H1 (cell line): ENCODE measurements at places on chromosomes 4 and X. TPM values are rescaled to one million over a fixed set of nuclear protein-coding genes. Genes with fewer than 3 reads are reported as not detected.

DNA sequence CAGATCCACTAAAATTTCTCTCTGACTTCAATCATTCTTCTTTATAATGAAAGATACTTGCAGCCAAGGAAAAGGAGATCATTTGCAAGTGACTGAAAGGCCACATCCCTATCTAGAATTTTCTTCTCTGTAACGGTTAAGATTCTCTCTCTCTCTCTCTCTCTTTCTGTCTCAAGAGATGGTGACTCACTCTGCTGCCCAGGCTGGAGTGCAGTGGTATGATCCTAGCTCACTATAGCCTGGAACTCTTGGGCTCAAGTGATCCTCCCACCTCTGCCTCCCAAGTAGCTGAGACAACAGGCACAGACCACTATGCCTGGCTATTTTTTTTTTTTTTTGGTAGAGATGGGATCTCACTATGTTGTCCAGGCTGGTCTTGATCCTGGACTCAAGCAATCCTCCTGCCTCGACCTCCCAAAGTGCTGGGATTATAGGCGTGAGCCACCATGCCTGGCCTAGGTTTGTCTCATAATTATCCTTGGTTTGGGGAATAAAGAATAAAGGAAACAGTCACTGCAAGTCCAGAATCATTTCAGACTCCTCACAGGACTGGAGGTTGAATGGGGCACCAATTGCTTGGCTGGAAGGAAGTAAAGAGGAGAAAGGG is 33.3 kb upstream of the GALNT7 start:
- H3K4me3 ChIP-seq: no peak overlapping the region
- H3K36me3 ChIP-seq: no peaks in the 10 kb centered on the region; the same call in 1 of the 2 replicates
- no peak overlapping the region for H3K27ac ChIP-seq
- no peaks in the 10 kb centered on the region for H3K27me3 ChIP-seq
- H3K4me1 ChIP-seq: no peaks in the 10 kb centered on the region

DNA sequence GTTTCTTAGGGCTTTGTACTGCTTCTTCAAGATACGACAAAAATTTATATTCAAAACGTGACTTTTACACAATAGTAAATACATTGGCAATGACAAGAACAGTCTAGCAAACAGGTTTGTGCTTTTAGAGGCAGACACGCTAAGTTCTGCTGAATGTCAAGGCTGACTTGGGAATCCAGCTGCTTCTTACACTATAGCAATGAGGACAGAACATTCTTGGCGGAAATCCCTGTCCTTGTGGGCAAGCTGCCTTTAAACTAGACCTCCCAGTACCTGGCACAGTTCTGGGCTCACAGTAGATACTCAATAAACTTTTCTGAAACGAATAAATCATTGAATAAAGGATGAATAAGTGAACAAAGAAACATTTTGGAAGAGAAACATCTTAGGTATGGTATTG is 148.2 kb downstream of the RASL11B start:
- no peaks in the 10 kb centered on the region for H3K4me1 ChIP-seq
- H3K27ac ChIP-seq: no peak overlapping the region
- H3K36me3 ChIP-seq: no peaks in the 10 kb centered on the region
- H3K4me3 ChIP-seq: no peak overlapping the region
- H3K27me3 ChIP-seq: no peaks in the 10 kb centered on the region

- no peak overlapping the region for H3K27ac ChIP-seq
- H3K4me3 ChIP-seq: no peak overlapping the region
- no peak for DNase-seq
- H3K36me3 ChIP-seq: no peaks in the 10 kb centered on the region
Observed at GRCh38 chr4:29853833-29854232, 866.3 kb upstream of the PCDH7 start.

DNA sequence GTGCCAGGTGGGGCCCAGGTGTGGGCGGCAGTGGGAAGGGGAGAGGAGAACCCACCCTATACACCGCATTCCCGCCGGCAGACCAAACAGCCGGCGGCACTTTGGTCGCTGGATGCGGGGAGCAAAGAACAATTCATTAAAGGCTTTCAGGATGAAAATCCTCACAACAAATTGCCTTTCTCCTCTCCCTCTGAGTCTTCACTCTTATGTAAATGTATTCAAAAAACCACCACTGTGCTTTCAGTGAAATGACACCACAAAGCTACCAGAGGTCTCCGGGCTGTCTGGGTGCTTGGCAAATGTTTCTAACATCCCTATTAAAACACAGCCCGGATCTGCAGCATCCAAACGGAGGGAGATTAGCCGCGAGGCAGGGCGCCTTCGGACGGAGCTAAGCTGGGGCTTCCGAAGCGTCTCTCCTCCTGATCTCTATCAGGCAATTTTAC is 171.8 kb upstream of the TBL1X start:
- peaks cover 8% of the 10 kb centered on the region for H3K27me3 ChIP-seq
- no peaks in the 10 kb centered on the region for H3K36me3 ChIP-seq
- peak; percentile 47 for DNase-seq
- peaks cover 15% of the 10 kb centered on the region for H3K4me1 ChIP-seq

The MAGEA8 gene
- polyA plus RNA-seq: not detected in 2 replicates

The LINC00632 gene
- polyA plus RNA-seq: 14.3 and 24.5 TPM in 2 replicates

The PORCN gene
- 34.1 and 47.0 TPM in 2 replicates for polyA plus RNA-seq

The FAM9C gene
- 0.03 TPM in 1 of 2 replicates, not detected in the other for polyA plus RNA-seq
